ENCODE measurements at places on chromosomes 1 and 21.

- no peak for DNase-seq
- peaks cover 17% of the 10 kb centered on the region for H3K4me1 ChIP-seq
- H3K27ac ChIP-seq, result peak overlapping the region; percentile 65
- H3K27me3 ChIP-seq, result peaks cover 78% of the 10 kb centered on the region
- H3K4me3 ChIP-seq, result peak overlapping the region; percentile 40
Measured at GRCh38 chr1:24928689-24929397, 1.2 kb downstream of the RUNX3 start.

GRCh38 chr1:234322979-234323378 lies 50.3 kb upstream of the COA6 start:
- peak; percentile 32 for DNase-seq
- no peaks in the 10 kb centered on the region for H3K36me3 ChIP-seq
- no peaks in the 10 kb centered on the region for H3K4me1 ChIP-seq
- H3K4me3 ChIP-seq, result no peak overlapping the region
- no peaks in the 10 kb centered on the region for H3K27me3 ChIP-seq

GRCh38 chr1:7249516-7249915 lies 464.3 kb downstream of the CAMTA1 start:
- no peak overlapping the region for H3K27ac ChIP-seq
- no peak for DNase-seq
- H3K4me1 ChIP-seq, result no peaks in the 10 kb centered on the region

DNA sequence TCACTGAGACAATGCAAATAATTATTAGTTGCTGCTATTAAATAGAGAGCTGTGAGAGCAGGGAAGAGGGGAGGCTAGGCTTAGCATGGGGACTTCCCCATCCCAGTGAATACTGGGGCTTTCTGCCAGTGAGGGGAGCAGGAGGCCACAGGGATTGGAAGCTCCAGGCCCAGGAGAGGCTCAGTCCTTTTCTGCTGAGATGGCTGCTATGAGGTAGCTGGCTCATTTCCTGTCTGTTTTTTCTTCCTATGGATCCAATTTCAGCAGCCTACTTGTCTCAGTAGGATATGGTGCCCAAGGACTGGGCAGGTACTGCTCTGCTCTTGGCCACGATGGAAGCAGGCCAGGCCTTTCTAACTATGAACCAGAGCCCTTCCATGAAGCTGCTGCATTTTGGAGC lies 10.0 kb downstream of the STMN1 start:
- no peaks in the 10 kb centered on the region for H3K4me1 ChIP-seq
- no peak for DNase-seq
- H3K36me3 ChIP-seq, result no peaks in the 10 kb centered on the region

DNA sequence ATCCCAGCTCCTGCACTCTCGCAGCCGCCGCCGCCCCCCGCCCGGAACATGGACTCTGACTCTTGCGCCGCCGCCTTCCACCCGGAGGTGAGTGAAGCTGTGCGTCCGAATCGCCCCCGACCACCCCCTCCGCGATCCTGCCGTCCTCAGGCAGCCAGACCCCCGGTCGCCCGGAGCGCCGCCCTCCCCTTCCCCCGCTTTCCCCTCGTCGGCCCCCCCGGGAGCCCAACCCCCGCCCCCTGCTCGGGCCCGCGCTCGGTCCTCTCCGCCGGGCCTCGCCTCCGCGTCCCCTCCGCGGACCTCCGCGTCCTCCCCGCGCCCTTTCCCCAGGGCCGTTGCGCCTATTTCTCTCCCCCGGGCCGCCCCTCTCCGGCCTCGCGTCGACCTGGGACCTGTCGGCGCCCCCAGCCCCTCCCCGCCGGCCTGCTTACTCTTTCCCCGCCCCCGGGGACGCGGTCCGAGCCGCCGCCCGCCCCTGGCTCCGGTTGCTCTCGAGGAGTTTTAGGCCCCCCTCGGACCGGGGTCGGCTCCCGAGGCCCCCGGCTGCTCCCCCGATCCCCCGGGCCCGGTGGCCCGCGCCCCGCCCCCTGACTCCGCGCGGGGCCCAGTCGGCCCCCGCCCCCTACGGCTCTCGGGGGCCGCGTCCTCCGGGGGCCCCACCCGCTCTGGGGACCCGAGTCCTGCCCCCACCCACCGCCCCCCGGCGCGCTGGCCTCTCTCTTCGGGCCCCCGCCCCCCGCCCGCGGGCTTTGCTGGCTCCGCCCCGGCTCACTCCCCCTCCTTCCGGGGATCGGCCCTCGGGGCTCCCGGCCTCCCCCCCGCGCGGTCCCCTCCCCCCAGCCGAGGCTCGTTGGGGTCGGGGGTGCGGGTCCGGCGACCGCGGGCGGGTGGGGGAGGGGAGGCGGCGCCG lies 743 bp downstream of the PHF13 start:
- peak overlapping the region; percentile 72 for H3K27ac ChIP-seq
- peak overlapping the region; percentile 95 for H3K4me3 ChIP-seq
- DNase-seq, result peak; percentile 58
- peaks cover 3% of the 10 kb centered on the region for H3K4me1 ChIP-seq
- H3K36me3 ChIP-seq, result no peaks in the 10 kb centered on the region

Measured in colonic mucosa (tissue), 4 donors.